ENCODE measurements at places on chromosomes 2 and 18.

GRCh38 chr2:74659462-74659861 is 5.4 kb downstream of the SEMA4F start:
- no peak for DNase-seq

GRCh38 chr18:8744038-8744437 is 38.7 kb downstream of the MTCL1 start:
- DNase-seq, result peak; percentile 87

DNA sequence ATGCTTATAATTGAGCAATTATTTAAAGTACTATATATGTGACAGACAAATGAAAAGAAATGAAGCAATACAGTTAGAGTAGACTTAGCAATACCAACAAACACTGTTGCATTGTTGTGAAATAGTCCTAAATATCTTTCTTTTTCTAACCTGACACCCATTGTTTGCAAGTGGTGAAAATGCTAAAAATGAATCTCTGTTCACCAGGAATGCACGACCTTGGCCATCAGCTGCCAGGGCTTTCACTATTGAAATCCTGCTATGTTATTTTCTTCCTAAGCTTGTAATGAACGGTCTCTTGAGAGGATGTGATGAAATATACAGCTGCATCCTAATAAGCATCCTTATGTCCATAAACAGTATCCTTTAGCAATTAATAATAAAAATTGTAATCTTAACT is 136.2 kb upstream of the MGAT5 start:
- DNase-seq, result no peak

GRCh38 chr2:58959996-58960395 is 718.9 kb upstream of the FANCL start:
- DNase-seq, result no peak

- DNase-seq, result no peak
Observed at GRCh38 chr18:47887227-47887626, 43.2 kb downstream of the SMAD2 start.

GRCh38 chr18:4986066-4986465 is 211.0 kb downstream of the AKAIN1 start:
- no peak for DNase-seq

DNA sequence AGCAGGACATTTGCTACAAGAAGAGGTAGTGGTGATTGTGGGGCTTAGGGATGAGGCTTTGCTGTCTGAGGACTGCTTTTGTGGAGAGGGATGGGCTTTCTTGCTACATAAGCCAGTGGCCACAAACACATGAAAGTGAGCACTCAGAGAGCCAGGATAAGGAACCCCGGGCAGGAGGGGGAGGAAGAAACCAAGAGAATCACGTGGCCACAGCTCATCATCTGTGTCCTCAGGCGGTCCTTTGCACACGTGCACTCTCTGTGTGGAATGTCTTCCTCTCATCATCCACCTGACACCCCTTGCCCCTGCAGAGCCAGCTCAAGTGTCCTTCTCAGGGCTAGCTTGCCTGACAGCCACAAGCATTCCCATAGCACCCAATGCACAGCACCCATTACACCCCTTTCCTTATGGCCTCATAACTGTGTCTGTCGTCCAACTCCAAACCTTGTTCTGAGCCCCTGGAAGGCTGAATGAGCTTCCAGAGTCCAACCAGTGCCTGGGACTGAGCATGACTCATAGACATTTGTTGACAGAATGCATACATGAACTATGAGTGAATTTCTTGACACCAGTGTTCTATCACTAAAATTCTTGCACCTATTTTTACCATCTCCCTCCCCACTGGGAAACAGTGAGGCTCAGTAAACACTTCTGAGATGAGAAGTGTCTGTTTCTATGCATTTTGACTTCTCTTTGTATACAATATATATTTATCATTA is 398.3 kb downstream of the ALK start:
- DNase-seq, result no peak

DNA sequence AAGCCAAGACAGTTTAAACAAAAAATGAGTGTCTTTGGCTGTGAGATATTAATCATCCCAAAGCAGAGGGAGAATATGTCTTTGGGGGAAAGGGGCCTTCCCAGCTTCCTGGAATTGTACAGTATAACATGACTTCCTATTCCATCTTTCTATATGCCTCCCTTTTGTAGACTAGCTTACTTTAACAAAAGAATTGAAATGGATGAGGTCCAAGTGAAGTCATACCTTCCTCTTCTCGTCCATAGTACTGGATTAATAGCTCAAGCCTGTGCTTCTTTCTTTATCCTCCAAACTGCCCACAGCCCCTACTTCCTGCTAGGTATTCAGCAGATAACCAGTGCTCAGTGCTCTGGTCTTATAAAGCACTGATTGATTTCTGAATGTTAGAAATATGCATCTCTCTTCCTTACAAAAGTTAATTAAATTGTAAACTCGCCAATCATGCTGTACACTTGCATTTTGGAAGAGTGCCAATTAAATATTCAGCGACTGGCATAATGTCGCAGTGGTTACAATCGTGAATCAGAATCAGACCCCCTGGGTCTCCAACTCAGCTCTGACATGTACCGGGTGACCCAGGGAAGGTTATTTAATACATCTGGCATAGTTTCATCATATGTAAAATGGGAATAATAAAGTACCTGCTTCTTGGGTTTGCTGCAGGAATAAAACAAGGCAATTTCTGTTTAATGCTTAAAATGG is 325.1 kb downstream of the RND3 start:
- DNase-seq, result no peak

- DNase-seq, result no peak
Observed at GRCh38 chr2:205850132-205850531, 167.8 kb downstream of the NRP2 start.

GRCh38 chr2:173171321-173171720 is 95.7 kb downstream of the MAP3K20 start:
- no peak for DNase-seq

DNA sequence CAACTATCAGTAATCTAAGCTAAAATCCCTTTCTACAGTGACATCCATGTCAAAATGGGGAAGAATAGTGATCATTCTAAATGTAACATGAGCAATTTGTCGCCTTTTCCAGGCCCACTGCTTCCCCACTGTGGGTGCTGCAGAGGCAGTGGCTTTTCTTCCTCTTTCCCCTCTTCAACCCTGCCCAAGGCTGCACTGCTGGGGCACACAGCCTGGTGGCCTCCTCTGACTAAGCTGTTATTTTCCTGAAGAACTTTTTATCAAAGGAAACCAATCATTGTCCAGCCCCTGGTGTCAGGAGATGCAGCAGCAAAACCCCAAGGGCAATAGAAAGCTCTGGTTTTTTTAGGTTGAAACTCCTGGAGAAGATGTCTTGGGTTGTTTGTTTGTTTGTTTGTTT is 117.6 kb upstream of the KLF7 start:
- no peak for DNase-seq

DNA sequence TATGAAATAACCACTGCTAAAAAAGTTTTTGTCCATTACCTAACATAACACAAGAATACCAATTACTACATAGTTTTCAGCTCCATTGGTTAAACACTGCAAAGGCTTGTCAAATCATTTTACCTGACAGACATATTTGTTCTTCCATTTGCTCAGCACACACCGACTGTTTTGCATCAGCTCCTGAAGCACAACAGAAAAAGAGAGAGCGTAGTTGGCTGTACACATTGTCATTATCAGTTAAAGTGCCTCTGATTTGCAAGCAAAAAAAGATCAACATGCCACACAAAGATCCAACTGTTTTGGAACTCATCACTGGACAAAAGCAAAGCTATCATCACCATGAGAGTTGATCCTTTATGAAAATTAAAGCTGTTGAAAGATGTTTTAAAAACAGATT is 103.8 kb downstream of the WDPCP start:
- DNase-seq, result no peak

- DNase-seq, result no peak
Observed at GRCh38 chr2:75432761-75433361, 127.9 kb downstream of the EVA1A start.

GRCh38 chr2:70730730-70731129 is 37.3 kb downstream of the ADD2 start:
- no peak for DNase-seq

DNA sequence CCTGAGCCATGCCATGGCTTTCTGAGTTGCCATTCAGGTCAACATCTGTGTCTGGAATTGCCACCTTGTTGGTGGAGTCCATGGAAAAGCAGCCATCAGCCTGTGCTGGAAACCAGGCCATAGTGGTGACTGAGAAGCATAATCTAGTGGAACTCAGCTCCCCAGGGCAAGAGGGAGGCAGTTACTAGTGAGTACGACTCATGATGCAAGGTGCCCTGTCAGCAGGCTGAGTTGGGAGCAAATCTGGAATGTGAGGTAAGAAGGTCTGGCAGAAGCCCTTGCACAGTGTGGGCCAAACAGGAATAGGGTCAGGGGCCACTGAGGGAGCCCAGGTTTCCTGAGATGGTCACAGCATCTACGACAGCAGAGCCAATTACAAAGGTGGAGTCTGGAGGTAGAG is 37.1 kb downstream of the SULT1C2 start:
- no peak for DNase-seq

- DNase-seq, result no peak
Observed at GRCh38 chr2:68853035-68853434, 18.2 kb downstream of the BMP10 start.

DNA sequence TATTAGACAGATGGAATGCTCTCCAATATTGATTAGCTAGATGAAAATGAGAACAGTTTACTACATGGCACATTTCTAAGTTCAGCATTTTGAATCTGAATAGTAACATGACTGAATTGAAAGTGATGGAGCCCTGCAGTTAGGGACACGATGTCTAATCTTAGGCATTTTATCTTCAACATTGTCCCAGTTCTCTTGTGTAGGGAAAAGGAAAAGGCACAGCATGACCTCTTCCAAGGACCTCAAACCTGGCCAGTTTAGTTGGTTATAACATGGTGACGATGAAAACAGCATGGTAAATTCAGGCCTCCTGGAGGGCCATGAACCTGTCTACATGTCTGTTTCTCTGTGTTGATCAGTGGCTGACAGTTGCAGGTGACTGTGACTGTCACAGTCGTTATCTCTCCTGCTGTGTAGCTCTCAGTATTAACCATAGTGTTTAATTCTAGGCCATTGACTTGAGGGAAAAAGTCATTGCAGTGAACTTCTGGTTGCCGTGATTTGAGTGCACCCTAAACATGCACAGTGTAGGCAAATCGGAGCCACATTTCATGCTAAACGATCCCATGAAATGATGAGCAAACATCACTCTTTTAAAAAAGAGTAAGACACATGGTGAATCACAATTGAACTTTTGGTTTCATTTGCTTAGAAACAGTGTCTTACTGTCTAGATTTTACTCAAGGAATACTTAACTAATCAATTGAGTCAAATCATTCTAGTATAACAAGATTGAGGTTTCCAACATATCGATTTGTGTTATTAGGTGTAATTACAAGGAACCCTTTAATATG is 129.7 kb downstream of the PHLPP1 start:
- no peak for DNase-seq

DNA sequence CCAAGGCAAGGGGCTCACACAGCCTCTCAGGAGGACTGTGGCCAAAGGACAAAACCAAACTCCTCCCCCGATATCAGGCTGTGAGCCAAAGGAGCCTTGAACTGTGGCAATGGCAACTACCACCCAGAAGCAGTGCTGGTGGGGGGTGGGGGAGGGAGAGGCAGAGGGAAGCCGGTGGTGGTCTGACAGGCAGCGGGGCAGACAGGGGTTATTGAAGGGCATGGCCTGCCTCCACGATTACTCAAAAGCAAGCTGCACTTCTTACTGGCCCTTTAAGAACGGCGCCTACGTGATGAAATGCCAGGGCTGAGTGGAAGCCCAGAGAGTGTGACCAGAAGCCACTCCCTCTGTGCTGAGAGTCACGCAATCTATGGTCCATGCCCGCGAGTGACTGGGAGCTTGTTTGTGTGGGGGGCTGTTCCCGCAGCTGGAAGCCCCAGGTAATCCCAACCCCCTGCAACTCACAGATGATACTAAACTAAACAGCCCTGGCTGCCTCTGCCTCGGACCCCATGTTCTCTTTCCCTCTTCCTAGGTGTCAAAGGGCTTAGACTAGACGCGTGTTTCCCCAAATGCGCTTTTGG is 128.2 kb upstream of the CXCR4 start:
- no peak for DNase-seq

DNA sequence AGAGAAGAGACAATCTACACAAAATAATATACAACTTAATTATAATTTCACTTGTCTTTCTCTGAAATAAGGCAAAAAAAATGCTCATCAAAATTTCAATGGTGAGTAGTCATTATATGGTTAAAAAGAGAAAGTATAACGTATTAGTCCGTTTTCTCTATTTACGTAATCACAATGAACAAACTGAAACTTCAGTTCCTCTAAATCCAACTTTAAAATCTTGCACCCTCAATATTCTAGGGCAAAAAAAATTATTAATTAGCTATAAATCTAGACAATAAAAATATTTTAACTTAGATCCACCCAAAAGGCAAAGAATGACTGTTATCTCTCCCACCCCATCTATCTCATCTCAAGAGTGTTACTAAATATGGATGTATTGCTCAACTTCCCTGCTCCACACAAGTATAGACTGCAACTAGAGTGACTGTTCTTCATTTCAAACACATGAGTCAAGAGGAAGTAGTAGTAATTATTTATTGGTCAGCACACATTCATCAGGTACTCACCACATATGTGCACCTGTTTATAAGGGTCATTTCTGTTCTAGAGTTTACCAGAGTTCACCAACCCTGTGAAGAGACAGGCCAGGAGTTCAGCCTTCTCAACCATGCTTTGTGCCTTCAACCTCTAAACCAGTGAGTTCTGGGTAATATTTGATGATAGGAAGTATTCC is 36.4 kb downstream of the STK39 start:
- no peak for DNase-seq

- no peak for DNase-seq
Observed at GRCh38 chr2:198042189-198042588, 237.8 kb downstream of the PLCL1 start.

DNA sequence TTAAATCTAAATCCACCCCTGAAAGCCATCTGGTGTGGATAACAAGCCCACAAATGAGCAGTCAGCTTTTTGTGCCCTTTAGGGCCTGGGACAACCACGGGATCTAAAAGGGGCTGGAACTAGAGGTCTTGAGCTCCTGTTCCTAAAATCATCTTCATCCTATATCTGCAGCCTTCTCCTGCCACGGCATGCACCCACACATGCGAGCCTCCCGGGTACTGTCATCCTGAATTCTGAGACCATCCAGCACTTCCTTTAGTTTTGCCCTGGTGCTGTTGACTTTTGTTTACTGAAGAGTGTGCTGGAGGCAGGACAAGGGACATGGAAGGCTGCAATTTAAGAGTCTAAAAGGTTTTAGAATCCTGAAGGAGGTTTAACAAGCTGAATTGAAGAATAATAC is 183.2 kb downstream of the FAM210A start:
- DNase-seq, result no peak

- DNase-seq, result no peak
Observed at GRCh38 chr18:74081966-74082741, 65.5 kb downstream of the FBXO15 start.

GRCh38 chr2:18626256-18626668 is 36.9 kb upstream of the NT5C1B start:
- DNase-seq, result no peak

- no peak for DNase-seq
Observed at GRCh38 chr2:47173986-47174732, 19.1 kb upstream of the STPG4 start.

GRCh38 chr2:176729706-176730569 is 460.7 kb downstream of the MTX2 start:
- DNase-seq, result peak; percentile 53

All from NCI-H2171 treated with DMSO at 0.1 percent for 48 hours (cell line).